ENCODE measurements at places on chromosomes 5 and 9.

GRCh38 chr5:963673-964531, 44.7 kb upstream of the NKD2 start:
- no peak for DNase-seq

GRCh38 chr9:15469406-15469805, 41.4 kb downstream of the PSIP1 start:
- DNase-seq, result no peak

DNA sequence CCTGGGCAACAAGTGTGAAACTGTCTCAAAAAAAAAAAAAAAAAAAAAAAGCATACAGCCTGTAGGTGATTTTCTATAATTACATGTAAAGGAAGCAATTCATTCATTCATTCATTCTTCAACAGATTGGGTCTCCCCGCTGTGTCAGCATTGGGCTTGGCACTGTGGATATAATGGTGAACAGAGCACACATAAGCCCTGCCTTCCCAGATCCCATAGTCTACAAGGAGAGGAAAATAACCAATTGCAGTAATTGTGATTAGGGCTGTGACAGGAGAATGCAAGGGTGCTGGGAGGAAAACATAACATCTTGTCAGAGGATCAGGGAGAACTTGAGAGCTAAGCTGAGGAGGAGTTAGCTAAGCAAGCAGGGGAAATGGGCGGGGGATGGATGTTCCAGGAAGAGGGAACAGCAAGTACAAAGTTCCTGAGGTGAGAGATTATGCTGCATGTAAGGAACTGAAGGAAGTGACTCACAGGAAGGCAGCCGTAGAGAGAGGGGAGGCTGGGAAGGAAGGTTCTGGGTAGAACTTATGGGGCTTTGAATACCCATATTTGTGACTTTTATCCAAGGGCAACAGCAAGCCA, 24.0 kb upstream of the KLF9 start:
- DNase-seq, result no peak

- DNase-seq, result no peak
Measured at GRCh38 chr9:101275769-101276250, 109.0 kb downstream of the BAAT start.

DNA sequence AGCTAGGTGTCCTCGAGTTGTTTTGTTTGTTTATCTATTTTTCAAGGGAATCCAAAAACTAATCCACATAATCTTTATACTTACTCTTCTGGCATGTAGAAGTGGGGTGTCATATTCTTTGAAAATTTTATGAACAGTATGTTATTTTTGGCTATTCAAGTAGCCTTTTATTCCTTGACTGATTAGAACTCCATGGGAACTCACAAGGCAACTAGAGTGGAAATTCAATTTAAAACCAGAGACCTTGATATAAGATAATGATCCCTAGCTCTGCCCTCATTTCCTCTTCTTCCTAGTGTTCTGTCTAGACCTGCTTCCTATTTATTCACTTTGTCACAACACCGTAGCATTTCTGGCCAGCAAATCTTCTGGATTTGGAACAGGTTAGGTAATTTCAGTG, 1123.7 kb upstream of the C9orf72 start:
- DNase-seq, result no peak

DNA sequence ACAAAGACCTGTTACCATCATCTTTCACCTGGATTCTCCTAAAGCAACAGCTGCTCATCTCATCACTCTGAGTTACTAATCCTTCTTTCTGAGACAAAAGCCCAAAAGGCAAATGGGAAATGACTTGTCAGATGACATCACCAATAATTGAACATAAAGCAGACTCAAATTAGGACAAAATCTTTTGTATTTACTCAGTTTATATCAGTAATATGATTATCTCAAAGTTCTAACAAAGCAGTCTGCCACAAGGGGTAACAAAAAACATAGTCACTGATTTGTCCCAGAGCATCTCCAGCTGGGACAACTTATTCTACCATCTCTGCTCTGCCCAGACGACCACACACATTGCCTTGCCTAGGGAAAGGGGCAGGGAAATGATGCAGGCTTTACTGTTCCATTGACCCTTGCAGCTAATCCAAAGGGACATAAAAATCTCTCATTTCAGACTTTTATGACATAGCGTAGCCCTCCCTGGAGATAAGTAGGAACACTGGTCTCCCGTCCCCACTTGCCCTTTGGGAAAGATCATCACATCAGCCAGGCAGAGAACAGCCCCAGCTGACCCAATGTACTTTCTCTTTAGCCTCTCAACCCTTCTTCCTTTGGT, 249.5 kb upstream of the PTGER4 start:
- DNase-seq, result no peak
